ENCODE measurements at places on chromosomes 6 and 20.

- no peak for DNase-seq
Observed at GRCh38 chr6:136108361-136108945, 141.7 kb downstream of the MTFR2 start.

DNA sequence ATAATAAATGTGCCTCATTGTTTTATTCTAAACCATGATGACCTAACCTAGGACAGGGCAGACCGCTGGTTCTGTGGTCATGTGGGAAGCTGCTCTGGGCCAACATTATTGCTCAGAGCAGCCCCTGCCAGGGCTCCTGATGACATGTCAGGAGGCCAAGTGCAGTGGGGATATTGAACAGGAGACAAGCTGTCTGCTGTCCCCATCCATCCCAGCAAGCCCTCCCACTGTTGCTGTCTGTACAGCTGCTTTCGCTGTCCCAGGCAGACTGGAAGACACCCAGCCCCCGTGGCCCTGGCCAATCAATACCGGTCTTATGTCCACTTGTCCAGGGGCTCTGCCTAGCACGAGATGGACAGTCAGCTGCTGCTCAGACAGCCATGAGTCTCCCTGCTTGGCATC is 43.2 kb upstream of the FNDC1 start:
- no peak for DNase-seq

DNA sequence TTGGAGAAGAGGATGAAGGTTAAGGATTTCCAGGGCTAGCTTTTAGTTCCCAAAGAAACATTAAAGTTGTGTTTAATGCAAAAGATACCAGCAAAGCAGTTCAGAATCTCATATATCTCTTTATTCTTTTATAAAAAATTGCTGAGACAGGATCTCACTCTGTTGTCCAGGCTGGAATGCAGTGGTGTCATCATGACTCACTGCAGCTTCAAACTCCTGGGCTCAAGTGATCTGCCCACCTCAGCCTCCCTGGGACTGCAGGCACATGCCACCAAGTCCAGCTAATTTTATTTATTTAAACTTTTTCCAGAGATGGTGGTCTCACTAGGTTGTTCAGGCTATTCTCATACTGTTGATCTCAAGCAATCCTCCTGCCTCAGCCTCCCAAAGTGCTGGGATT is 41.1 kb upstream of the CAP2 start:
- DNase-seq = no peak

GRCh38 chr6:67815623-67816022 is 819.5 kb upstream of the ADGRB3 start:
- no peak for DNase-seq

DNA sequence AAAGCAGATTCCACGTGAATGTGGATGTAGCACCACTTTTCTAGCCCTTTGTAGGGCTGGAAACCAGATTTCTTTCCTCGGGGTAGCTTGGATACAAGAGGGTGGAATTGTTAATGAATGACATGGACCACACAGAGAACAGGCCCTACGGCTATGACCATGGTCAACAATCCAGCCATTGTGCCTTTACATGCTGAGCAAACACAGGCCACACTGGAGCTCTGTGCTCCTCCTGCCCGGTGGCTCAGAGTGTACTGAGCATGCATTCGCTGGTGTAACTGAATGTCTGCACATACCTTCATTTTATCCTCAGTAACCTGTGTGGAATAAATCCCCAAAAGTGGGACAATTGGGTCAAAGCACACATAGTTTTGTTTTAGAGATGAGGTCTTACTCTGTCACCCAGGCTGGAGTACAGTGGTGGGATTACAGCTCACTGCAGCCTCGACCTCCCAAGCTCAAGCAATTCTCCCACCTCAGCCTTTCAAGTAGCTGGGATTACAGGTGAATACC is 32.8 kb downstream of the LRP11 start:
- no peak for DNase-seq

DNA sequence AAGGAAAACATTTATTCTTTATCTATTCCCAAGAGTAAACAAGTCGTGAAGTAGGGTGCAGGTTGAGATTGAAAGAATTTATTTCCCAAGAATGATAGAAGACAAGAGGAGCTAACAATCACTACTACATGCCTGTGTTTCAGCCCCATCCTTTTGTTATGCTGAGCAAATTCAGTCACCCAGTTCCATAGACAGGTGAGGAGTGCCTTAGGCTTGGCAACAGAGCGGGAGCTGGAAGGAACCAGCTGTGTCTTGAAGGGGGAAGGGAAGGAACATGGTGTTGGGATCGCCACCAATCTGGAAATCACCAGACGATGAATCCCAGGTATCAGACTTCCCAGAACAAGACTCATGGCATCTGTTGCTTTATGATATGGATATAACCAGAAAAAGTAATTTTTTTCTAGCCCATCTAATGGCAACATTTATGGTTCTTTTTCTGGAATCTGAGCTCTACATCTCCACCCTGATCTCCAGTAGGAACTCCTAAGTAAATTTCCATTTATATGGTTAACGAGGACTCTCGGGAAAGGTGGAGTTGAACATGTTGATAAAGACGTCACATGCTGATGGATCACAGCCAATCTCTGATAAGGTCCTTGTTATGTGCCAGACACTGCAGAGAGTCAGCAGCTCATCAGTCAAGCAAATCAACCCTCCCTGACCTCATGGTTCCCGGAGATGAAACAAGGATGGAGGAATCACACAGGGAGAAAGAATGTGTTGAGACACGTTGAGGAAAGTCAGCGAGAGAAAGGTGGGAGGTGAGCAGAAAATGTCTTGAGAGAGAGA is 344.9 kb downstream of the SMOC2 start:
- no peak for DNase-seq

All from stimulated activated CD4-positive, alpha-beta T cell treated with anti-CD3 and anti-CD28 coated beads, Interleukin-1b, Interleukin-23, amount 100 ng/mL, for 24 hours (primary cell).